ENCODE measurements at places on chromosomes 6 and 20.
A peak's percentile ranks its signal among the peaks of the same experiment; 100 is the strongest.

DNA sequence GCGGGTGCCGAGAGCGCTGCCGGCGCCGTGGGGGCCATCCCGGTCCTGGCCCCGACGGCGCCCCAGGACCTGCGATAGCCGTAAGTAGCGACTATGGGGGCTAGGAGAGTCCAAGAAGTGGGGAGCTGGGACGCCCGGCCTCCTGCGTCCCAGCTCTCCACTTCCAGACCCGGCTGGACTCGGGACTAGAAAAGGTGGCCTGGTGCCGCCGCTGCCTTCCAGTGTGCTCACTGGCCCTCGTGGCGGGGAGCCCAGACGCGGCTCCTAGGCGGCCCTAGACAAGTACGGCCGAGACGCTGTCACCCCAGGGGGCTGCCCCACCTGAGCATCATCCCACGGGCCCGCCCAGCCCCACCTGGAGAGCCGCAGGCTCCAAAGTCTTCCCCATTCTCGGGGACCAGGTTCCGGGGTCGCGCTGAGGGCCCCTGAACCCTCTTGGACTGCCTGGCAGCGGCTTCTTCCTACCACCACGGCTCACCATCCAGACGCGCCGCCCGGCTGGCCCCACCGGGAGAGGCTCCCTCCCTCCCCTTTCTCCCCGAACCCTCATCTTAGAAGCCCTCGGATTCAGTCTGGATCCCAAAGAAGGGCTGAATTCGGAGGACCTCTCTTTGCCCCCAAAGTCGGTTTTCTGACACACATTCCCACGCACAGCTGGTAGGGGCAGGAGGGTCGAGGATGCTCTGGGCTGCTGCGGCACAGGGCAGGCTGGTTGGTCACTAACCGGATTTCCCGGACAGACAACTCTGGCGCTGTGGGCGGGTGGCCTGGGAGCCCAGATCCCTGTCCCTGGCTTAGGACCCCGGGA lies 870 bp upstream of the MDFI start:
- no peak for DNase-seq

- no peak for DNase-seq
Measured at GRCh38 chr6:21270636-21271201, 322.8 kb upstream of the SOX4 start.

GRCh38 chr20:23136893-23137745 lies 51.0 kb upstream of the CD93 start:
- DNase-seq = no peak

DNA sequence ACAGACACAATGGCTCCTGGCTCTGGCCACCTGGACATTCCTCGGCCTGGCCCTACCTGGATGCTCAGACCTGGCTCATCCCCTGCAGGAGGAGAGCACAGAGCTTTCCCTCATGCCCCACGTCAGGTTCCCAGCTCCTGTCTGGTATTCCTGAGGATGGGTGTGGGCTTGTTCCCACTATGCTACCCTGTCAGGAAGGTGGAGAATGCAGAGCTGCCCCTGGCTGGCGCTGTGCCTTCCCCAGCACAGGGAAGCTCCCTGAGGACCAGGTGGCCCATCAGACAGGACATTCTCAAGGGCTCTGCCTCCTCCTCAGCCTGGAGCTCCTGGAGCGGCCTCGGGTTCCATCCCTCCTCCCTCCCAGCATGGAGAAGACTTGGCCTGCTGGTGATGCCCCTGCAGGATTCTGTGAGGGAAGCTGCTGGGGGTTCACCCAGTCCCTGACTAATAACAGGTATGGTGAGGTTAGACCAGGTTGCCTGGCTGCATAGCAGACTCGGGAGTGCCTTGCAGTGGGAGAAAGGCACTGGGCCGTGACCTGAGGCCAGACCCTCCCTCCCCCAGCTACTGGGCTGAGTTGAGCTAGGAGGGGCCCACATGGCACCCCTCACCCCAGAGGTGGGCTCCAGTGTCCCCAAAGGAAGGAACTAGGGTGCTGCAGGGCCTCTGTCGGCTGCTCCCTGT lies 156.0 kb upstream of the MLN start:
- DNase-seq = no peak

DNA sequence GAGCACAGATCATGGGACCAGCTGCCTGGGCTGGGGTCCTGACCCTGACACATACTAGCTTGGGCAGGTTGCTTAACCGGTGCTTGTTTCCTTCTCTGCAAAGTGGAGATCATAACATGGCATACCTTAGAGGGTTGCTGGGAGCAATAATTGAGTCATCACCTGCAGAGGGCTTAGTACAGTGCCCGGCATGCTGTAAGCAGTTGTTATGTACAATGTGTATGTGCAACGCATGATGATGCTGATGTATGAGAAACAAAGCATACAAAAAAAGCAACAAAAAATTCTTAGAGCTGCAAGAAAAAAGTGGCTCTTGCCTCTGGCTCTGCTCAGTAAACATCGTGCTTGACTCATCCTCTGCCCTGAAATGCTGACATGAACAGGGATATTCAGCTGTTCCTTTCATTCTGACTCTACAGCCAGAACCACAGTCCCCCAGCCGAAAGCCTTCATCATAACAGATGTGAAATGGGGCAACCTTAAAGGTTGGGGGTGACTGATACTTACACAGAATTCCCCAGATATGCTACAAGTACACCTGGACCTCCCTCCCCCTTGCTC lies 91.7 kb downstream of the CLIC5 start:
- no peak for DNase-seq

DNA sequence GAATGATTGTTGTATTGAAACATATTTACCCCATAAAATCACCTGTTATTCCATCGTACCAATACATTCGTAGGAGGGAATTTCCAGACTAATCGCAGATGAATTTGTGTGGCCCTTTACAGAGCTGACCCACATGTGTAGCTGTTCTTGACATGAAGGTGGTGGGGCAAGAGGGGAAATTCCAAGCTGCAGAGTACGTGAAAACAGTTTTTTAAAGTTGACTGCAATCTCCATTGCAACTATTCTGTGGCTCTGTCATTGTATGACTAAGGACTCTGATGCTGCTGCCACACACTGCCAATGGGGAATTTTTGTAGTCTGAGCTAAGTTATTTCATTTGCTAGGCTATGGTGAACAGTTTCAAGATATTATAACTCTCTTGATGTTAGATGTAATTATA lies 46.4 kb upstream of the ADTRP start:
- no peak for DNase-seq

GRCh38 chr6:7806711-7807110 lies 80.8 kb downstream of the BMP6 start:
- no peak for DNase-seq

DNA sequence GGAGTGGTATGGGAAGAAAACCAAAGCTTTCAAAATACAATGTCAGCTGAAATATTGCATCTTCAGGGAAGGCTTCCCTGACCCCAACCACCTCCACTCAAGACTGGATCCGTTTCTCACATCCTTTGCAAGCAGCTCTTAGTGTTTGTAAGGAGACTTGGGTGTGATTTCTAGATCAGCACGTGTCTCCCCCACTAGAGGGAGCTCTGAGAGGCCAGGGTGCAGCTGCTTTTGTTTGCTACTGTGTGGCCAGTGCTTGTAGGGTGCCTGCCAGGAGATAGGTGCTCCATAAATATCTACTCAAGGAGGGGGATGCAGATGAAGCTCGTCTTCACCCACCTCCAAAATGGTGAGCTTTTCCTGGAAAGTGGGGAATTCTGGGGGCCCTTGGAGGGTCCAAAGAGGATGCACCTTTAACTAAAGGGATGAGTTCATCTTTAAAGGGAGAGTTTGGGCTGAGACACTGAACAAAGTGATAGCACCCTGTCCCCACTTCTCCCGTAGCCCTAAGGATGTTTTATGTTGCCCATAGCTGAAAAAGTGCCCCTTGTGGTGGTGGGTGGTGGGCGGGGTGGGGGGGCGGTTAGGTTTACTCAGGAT lies 52.6 kb upstream of the MAFB start:
- peak; percentile 64 for DNase-seq

GRCh38 chr6:81049425-81050042 lies 702.9 kb downstream of the TENT5A start:
- DNase-seq = peak; percentile 14

GRCh38 chr20:55086421-55086820 lies 611.0 kb downstream of the DOK5 start:
- DNase-seq = no peak

DNA sequence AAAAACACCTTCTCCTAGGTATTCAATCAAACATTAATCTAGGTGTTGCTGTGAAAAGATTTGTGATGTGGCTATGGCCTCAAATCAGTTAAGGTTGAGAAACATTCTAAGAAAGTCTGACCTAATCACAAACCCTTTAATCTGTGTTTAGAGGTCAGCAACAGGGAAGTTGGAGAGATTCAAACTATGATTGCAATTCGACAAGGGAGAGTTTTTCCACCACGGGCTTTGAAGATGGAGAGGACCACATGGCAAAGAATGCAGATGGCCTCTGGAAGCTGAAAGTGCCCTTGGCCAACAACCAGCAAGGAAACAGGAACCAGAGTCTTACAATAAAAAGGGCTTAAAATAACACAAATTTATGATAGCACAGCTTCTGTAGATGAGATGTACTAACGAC lies 29.6 kb upstream of the LGSN start:
- peak; percentile 26 for DNase-seq

- DNase-seq = no peak
Measured at GRCh38 chr6:163828038-163828795, 413.7 kb downstream of the QKI start.

DNA sequence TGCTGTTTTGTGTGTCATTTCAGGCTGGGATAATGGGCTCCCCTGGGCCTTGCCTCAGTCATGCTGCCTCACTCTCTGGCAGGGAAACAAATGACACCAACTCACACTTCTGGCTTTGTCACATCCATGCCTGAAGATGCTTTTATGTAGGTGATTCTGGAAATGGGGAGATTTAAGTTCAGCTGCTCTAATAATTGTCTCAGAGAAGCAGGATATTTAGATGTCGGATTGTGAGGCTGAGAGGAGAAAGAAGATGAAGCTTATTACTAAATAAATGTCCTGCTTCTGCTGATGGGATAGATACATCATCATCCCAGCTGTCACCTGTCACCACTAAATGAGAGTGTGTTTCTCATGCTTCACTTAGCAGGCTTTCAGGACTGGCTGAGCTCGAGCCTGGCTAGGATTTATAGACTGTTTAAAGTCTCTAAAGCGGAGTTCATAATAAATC lies 480.2 kb upstream of the SPTLC3 start:
- DNase-seq = no peak

- DNase-seq = no peak
Measured at GRCh38 chr6:75109765-75110164, 96.1 kb downstream of the COL12A1 start.

DNA sequence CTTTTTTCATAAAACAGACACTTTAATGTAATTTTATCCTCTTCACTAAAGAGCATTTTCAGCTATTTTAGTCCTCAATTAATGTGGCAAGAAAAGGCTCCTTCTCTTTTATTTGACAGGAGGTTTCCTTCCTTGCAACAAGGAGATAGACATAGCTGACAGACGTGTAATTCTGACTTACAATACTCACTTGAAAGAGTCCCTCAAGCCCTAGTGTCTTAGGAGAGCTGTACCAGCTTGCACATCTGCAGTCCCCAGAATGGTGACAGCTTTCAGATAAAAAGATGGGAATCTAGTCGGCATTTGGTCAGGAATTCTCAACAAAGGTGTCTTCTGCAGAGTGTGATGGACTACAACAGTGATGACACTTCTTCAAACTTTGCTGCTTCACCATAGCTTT lies 603.7 kb upstream of the PTCHD4 start:
- no peak for DNase-seq

GRCh38 chr20:56391037-56391436 lies 978 bp downstream of the AURKA start:
- DNase-seq = peak; percentile 30

DNA sequence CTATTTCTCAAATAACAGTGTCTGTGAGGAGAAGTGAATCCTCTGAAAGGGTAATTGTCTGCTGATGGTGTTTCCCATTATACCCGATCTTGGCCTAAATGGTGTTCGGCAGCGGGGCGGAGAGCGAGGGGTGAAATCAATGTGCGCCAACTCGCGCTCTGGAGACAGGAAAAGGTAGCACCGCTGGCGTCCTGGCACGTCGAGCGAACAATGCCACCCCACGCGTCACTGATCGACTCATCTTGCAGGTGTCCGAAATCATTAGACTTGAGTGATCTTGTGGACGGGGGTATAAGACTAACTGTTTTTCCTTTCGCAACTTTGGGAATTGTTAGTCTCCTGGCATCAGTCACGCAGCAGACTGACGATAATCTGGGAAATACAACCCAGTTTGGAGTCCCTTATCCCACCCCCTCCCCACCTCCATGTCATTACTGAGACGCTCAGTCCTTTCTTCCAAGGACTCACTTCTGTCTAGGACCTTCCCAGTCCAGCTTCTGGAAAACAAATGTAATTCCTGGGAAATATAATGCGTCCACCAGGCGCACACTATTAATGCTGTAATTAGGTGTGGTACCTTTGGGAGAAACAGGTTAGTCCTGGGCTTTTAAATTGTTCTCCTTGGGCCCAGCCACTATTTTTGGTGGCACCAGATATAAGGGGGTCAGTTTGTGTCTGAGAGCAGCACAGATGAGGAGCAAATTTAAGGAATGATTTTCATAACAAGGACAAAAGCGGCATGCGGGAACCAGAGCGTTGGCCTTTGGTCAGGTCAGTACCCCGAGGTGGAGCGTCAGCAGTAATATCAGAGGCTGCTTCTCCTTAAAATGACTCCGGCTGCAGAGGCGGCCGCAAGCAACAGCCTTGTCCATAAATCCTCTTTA lies 2.3 kb downstream of the LINC00237 start:
- no peak for DNase-seq

- no peak for DNase-seq
Measured at GRCh38 chr6:101706576-101706975, 313.1 kb downstream of the GRIK2 start.

GRCh38 chr20:63441136-63442099 lies 31.0 kb downstream of the KCNQ2 start:
- peak; percentile 52 for DNase-seq

- DNase-seq = no peak
Measured at GRCh38 chr6:47715782-47716181, 17.4 kb downstream of the ADGRF4 start.

- DNase-seq = peak; percentile 42
Measured at GRCh38 chr6:89807581-89807980, 12.0 kb downstream of the MDN1 start.

DNA sequence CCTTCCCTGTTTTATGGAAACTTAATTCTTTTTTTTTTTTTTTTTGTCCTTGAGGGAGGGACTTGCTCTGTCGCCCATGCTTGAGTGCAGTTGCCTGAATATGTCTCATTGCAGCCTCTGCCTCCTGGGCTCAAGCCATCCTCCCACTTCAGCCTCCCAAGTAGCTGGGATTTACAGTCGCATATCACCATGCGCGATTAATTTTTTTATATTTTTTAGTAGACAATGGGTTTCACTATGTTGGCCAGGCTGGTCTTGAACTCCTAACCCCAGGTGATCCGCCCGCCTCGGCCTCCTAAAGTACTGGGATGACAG lies 654 bp downstream of the TMEM14C start:
- no peak for DNase-seq

GRCh38 chr6:155004017-155004416 lies 8.9 kb downstream of the TIAM2 start:
- no peak for DNase-seq
